ENCODE measurements at places on chromosomes 12 and 14.

DNA sequence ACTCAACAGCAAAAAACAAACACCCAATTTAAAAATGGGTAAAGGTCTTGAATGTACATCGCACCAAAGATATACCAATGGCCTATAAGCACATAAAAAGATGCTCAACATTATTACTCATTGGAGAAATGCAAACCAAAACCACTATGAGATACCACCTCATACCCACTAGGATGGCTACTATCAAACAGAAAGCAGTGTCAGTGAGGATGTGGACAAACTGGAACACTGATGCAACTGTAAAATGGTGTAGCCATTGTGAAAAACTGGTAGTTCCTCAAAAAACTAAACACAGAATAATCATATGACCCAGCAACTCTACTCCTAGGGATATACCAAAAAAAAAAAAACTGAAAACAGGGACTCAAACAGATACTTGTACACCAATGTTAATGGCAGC is 49.3 kb downstream of the CDK17 start:
- DNase-seq = no peak

GRCh38 chr12:106791531-106791930 is 17.0 kb downstream of the RIC8B start:
- peak; percentile 49 for DNase-seq

DNA sequence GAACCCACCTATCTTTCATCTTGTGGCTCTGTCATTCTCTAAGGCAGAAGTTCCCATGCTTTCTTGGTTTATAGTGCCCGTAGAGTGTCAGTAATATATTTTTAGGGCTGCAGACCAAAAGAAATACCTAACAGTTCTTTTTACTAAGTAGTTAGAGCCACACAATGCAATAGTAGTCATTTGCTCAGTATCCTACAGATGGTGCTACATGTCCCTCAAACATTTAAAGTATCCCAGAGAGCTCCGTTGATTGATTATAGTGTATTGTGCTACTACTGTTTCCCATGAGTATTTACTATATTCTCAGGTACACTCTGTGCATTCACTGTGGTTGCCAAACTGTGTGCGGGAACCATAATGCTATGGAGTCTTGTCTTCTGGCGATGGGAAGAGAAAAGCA is 4.7 kb upstream of the PLBD1 start:
- no peak for DNase-seq

- DNase-seq = no peak
Observed at GRCh38 chr14:103518422-103519042, 4.1 kb downstream of the CKB start.

DNA sequence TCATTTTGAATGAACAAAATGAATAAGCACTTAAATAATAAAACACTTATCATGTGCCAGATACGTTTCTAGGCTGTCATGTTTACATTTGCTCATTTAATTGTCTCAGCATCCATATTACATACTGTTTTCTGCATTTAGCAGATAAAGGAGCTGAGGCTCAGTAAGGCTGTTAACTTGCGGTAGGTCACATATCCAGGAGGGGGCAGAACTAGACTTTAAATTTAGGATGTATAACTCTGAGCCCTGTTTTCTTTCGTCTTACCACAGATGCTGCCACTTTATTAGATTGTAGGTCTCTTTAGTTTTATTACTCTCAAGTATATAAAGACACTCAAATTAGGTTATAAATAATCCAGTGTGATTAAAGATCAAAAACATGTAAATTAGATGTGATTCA is 17.7 kb downstream of the IRAK4 start:
- peak; percentile 25 for DNase-seq

DNA sequence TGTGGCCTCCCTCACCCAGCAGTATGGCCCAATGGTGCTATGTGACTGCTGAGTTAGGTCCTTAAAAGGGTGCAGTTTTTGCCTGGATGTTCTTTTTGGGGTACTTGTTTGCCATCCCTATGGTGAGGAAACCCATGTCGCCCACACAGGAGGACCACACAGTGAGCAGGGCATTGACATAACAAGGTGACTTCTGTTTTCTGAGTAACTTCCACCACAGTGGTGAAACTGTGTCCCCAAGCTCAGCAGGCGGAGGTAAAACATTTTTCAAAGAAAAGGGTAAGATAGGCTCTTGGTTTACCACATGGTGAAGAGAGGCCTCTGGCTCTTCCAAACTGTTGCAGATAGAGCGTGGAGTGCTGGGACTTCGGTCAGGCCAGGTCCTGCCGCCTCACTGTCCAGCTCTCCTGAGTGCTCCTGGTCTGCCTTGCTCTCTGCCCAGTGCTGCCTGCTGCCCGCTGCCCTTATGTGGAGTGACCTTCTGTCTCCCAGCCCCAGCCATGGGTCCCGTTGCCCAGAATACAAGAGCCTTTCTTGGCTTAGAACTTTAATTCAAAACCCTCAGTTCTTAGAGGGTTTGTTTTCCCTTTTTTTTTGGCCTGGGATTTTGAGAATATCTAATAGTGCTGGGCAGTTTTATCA is 54.0 kb downstream of the TRAF3 start:
- DNase-seq = no peak

DNA sequence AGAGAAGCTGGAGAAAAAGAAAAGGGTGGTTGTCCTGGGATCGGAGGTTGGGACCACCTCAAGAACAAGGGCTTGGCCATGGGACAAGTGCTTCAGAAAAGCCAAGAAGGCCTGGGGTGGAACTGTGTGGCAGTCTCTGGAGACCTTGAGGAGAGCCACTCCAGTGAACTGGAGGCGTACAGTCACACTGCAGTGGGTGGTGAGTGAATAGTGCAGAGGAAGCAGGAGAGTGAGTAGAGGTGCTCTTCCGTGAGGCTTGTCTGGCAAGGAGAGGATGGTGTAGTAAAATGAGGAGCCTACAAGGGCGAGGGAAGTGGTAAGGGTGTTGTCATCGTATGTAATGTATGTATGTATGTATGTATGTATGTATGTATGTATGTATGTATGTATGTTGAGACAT is 20.9 kb downstream of the RASSF3 start:
- DNase-seq = no peak

GRCh38 chr12:85923767-85924331 is 49.8 kb downstream of the NTS start:
- peak; percentile 4 for DNase-seq

GRCh38 chr12:68743356-68743755 is 2.6 kb upstream of the SLC35E3 start:
- DNase-seq = no peak

DNA sequence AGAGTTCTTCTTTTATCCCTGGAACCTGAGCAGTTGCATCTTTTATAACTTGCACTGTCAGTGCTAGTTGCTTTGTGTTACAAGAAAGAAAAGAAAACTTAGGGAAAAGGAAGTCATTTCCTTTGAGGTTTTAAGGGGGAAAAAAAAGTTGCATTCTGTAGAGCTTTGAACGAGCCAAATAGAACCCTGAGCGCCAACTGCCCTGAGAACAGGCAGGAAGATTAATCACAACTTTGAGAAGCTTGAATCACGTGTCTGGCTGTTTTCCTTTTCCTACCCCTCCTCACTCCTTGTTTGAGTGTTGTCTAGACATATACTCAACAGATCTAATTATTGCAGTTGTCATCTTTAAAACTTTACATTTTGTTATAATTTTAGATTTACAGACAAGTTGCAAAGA is 12.5 kb downstream of the PCNX1 start:
- peak; percentile 35 for DNase-seq

GRCh38 chr14:60133487-60133886 is 31.7 kb downstream of the DHRS7 start:
- peak; percentile 25 for DNase-seq

GRCh38 chr12:20220339-20220738 is 148.0 kb upstream of the PDE3A start:
- DNase-seq = peak; percentile 21

DNA sequence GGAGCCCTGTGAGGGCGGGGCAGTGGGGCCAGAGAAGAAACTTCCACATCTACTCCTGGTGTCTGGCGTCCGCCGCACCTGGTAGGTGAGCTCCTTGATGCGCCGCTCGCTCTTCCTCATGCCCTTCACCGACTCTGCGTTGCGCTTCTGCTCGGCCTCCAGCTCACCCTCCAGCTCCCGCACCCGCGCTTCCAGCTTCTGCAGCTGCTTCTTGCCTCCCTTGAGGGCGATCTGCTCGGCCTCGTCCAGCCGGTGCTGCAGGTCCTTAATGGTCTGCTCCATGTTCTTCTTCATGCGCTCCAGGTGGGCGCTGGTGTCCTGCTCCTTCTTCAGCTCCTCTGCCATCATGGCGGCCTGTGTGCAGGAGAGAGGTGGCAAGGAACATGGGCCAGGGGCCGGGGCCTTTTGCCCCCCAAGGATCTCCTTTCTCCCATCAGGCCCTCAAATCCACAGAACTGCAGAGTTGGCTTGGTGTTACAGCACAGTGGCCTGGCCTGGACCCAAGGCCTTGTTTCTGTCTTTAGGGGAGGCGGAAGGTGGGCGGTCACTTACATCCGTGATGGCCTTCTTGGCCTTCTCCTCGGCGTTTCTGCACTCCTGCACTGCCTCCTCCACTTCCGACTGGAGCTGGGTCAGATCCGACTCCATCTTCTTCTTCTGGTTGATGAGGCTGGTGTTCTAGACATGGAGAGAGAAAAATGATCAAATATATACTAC is 7.7 kb downstream of the CMTM5 start:
- no peak for DNase-seq

All from foreskin melanocyte (primary cell).